ENCODE measurements at places on chromosomes 6 and 20.

DNA sequence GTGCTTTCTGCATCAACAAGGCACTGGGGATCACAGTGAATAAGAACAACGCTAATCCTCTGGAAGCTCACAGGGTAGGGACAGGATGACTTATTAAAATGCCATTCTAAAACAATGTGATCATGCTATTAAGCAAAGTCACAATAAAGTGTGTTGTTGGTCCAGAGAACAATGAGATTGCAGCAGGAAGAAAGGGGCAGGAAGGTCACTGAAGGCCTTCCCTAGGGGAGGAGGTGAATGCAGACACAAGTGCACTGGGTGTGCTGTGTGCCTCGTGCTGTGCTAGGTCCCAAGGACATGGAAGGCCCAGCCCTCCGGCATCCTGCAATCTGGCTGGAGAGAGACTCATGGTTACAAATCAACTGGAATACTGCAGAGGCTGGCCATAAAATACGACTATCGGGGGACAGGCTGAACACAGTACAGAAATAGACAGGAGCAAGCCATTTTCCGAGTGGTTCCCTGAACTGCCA is 55.7 kb downstream of the LYRM4 start:
- DNase-seq: no peak

GRCh38 chr6:161543684-161544309 is 269.9 kb upstream of the AGPAT4 start:
- no peak for DNase-seq

GRCh38 chr6:39865011-39865888 is 69.0 kb downstream of the MOCS1 start:
- peak; percentile 38 for DNase-seq

- no peak for DNase-seq
These were observed 38.3 kb upstream of the FAM184A start for GRCh38 chr6:119116712-119117281.

DNA sequence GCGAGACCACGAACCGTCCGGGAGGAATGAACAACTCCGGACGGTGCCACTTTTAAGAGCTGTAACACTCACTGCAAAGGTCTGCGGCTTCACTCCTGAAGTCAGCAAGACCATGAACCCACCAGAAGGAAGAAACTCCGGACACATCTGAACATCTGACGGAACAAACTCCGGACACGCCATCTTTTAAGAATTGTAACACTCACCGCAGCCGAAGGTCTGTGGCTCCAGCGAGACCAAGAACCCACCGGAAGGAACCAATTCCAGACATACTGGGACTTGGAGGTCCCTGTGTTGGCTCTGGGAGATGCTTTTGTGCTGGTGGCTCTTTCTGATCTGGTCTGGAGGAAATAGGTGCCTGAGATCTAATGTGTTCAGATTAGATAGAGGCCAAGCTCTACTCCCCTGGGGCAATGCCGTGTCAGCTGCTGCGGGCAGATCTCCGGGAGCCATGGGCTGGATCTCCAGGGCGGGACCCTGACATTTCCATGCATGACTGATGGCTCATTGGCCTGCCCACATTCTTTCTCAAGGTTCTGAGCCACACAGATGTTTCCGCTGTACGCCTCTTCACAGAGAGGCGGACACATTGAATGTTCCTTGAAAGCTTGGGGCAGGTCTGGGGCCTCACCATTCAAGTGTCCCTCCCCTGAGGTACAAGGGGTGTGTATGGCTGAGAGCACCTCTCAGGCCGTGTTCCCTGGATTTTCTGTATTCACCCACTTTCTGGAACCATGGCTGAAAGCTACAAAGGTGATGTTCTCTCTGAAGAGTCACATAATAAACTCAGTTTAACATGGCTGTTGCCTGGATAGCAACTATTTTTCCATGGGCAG is 29.3 kb downstream of the GMPR start:
- DNase-seq: no peak

DNA sequence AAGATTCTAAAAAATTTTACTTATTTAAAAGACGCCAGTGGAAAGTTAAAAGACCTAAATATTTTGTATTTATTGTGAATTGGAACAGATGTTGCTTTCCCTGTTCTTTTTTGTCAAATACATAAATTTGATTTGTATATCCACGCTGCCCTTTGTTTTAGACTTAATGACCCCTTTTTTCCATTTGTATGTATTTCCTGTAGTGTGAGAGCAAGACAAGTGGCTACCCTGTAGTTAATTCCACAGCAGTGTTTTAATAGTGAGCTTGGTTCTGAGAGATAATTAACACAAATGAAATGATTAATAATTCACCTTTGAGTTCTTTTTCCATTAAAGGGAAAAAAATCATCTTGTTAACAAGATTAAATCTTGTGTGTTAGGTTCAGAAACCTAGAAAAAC is 16.6 kb downstream of the SH3BGRL2 start:
- no peak for DNase-seq

DNA sequence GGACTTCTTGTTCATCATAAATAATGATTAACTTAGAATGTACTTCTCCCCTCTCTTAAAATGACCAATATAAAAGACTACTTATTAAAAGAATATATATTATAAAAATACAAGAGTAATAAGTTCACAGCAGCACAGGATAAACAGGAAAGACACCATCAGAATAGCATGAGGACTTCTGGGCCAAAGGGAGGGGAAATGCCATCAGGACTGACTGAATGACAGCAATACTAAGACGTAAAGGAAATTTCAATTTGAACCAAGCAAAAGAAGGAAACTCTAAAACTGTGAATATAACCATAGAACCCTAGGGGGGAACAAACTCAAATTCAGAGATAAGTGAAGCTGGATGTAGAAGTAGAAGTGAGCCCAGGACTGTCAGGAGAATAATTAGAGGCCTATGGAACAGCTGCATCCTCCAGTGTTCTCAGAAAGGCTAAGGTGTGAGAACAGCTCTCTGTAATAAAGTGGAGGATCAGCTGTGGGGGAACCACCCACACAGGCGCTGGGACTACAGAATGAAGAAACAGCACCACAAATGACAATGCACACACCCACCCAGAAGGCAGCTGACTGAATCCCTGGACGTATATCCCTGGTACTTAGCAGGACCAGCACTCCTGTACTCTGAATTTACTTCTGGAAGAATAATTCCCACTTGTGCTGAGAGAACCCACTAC is 37.8 kb downstream of the ZHX3 start:
- no peak for DNase-seq

GRCh38 chr6:30988209-30988825 is 4.8 kb downstream of the MUC21 start:
- no peak for DNase-seq

DNA sequence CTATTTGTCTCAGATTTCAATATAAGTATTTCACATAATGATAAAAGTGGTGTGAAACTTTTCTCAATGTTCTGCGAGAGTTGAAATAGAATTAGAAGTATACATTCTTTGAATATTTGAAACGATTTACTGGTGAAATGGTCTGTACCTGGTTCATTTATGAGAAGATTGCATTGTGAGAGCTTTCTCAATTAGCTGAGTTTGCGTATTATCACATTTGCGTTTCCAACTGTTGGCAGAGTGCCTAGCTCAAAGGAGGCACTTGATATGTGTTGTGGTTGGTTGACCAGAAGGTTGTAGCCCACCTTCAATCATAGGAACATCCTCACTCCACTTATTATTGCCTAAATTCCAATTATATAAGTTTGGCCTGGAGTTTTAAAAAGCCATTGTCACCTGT is 58.8 kb upstream of the EXOC2 start:
- no peak for DNase-seq

Data from stimulated activated CD4-positive, alpha-beta T cell treated with anti-CD3 and anti-CD28 coated beads, TNF-alpha, amount 100 ng/mL, for 24 hours (primary cell).